ENCODE measurements at places on chromosomes 7 and 10.

DNA sequence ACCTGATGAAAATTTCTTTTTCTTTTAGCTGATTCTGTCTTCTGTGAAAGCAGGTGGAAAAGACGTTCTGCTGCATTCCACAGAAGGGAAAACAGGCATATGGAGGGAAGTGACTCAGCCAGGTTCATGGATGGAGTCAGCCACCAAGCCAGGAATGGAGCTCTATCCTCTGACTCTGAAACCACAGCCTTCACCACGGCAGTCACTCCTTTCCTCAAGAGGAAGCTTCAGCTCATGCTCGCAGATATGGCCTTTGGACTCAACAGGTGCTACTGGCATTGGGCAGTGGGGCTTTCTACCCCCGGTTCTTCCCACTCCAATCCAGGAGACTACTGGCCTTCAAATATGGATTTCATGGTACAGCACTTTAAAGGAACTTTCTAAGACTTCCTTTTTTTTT, 11.5 kb upstream of the PLAU start:
- DNase-seq, result peak; percentile 75

DNA sequence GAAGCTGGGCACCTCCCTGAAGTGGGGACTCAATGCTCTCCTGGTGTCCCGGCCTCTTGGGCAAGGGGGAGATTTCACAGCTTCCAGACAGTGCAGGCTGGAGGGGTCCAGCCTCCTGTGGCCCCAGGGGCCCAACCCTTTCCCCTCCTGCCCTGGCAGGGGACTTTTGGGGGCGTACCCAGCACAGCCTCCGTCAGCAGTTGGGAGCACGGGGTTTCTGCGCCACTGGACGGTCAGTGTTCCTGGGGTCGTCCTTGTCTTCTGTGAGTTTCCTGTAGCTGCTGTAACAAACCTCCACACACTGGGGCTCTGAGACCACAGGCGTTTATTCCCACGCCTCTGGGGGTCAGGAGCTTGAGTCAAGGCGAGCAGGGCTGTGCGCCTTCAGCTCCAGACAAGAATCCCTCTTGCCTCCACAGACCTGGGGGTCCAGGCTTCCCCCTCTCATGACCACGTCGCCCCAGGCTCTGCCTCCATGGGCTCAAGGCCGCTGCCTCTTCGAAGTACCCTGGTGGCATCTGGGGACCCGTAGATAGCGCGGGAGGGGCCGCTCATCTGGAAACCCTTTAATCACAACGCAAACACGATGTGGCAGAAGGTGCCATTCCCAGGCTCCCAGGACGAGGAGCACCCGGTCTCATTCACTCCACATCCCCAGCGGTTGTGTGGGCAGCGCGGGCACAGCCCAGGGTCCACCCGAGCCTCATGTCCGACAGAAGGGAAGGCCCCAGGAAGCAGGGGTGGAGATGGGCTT, 14.0 kb downstream of the PWWP2B start:
- DNase-seq, result no peak

DNA sequence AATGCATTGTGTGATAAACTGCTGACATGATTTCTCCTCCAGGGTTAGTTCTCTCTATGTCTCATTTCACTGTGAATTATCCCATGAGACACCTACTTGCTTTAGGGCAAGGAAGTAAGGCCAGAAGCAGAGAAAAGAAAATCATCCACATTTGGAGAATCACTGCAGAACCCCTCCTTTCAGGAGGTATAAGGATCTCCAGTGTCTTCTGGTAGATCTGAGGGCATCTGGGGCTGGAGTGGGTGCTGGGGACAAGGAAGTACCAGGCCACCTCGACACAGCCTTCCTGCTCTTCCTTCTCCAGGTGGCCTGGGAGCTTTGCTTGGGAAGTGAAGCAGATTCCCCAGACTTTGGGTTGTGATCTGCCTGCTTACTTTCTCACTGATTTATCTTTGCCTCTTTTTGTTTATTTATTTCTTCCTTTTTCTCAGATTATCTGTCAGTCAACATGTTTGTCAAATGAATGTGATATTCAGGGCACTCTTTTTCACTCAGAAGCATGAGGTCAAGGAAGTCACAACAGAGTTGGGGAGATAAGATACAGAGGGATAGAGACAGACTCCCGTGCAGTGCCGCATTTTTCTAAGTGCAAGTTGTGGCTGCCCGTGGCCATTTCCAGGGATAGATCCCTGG, 12.4 kb upstream of the CAMK2G start:
- no peak for DNase-seq

DNA sequence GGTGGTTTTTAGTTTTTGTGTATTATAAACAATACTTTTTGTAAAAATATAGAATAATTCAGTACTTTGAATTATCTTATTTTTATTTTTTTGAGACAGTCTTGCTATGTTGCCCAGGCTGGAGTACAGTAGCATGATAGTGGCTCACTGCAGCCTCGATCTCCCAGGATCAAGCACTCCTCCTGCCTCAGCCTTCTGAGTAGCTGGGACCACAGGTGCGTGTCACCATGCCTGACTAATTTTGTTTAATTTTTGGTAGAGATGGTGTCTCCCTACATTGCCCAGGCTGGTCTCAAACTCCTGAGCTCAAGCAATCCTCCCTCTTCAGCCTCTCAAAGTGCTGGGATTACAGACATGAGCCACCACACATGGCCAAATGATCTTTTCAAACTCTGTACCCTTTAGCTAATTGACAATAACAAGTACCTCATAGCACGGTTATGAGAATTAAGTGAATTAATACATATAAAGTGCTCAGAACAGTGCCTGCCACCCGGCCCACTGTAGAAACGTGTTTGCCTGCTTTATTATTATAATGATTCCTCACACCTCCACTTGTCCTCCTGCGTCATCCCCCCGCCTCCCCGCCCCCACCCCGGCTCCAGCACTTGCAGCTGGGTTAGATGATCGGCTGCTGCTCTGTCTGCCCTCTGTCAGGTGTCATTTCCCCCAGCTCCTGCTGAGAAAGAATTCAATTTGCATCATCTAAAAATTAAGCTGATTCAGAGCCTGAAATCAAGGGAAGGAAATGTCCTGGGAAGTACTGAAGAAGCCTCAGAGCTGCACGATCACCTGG, 53.6 kb upstream of the NRF1 start:
- no peak for DNase-seq

- DNase-seq, result no peak
Observed at GRCh38 chr7:77254429-77254828, 54.8 kb upstream of the FGL2 start.

GRCh38 chr7:141072548-141073172, 1.2 kb upstream of the TMEM178B start:
- DNase-seq, result no peak

GRCh38 chr7:155815332-155816191, 3.3 kb upstream of the SHH start:
- DNase-seq, result no peak

GRCh38 chr7:68805159-68805558, 793.1 kb upstream of the AUTS2 start:
- no peak for DNase-seq

DNA sequence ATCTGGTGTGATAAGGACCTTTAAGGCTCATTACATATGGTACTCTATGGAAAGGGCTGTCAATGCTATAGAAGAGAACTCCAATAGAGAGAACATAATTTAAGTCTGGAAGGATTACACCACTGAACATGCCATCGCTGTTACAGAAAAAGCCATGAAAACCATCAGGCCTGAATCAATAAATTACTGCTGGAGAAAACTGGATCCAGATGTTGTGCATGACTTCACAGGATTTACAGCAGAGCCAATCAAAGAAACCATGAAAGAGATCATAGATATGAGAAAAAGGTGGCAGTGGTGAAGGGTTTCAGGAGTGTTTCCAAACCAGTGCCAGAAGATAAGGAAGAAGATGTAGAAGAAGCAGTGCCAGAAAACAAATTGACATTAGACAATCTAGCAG, 18.9 kb upstream of the GPR22 start:
- no peak for DNase-seq

- peak; percentile 22 for DNase-seq
Observed at GRCh38 chr7:24715661-24716479, 41.4 kb downstream of the GSDME start.

GRCh38 chr7:64999165-65000004, 7.1 kb downstream of the ERV3-1 start:
- DNase-seq, result no peak

- no peak for DNase-seq
Observed at GRCh38 chr10:117830787-117831212, 215.9 kb downstream of the RAB11FIP2 start.

DNA sequence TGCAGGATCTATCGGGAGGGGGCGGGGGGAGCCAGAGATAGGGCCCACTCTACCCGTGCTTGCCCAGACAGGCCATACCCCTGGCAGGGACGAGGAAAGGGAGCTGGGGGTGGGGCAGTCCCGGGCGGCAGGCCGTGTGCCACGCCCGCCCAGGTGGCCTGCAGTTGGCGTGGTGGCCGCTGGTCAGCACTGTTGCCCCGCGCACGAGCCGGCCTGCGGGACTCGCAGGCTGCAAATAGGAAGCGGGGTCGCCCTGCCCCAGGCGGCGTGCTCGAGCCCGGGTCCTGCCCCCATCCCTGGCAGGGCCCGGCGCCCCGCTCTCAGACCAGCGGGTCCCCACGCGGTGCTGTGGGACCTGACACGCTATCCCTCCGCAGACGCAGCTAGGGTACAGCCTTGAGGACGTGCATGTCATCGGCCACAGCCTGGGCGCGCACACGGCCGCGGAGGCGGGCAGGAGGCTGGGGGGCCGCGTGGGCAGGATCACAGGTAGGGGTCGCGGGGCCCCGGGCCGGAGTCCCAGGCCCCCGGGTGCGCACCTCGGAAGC, 6.7 kb downstream of the PNLIPRP2 start:
- DNase-seq, result peak; percentile 29

- DNase-seq, result no peak
Observed at GRCh38 chr7:151838861-151839381, 38.0 kb downstream of the PRKAG2 start.

GRCh38 chr10:76375761-76376160, 944.3 kb downstream of the LRMDA start:
- DNase-seq, result no peak

GRCh38 chr7:123724817-123725253, 24.0 kb downstream of the WASL start:
- DNase-seq, result no peak

DNA sequence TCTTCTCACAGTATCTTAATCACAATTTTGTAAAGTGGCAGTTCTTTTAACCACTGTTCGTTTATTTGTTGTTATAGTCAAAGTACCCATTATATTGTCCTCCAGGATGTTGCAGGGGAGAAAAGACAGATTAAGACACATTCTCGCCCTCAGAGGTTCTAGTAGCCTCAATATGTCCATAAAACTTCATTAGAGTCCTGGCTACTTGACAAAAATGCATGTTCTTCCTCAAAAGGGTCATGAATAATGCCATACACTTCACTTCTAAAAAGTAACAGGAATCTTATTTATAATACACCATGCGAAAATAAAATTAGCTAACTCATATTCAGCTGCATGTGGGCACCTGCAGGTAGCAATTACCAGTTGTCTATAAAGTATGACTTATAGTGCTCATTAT, 109.3 kb upstream of the ANK3 start:
- DNase-seq, result no peak

GRCh38 chr10:73117976-73118743, 7.9 kb downstream of the NUDT13 start:
- DNase-seq, result peak; percentile 59

DNA sequence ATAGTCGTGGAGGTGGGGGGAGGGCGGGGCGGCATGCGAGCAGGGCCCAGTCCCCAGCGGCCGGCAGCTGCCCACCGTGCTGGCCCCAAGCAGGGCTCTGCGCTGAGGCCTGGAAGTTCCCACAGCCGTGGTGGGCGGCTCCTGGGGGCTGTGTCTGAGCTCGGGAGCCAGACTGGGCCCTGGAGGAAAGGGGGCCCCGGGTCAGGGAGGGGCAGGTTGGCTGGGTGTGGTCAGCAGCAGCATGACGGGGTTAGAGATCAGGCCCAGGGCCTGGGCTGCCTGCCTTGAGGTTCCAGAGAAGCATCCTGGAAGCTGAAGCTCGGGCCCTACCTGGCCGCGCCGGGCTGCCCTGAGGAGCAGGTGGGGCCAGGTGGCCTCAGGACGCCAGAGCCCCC, 22.1 kb downstream of the GET4 start:
- no peak for DNase-seq

- DNase-seq, result no peak
Observed at GRCh38 chr7:158546626-158547025, 41.0 kb downstream of the PTPRN2 start.

DNA sequence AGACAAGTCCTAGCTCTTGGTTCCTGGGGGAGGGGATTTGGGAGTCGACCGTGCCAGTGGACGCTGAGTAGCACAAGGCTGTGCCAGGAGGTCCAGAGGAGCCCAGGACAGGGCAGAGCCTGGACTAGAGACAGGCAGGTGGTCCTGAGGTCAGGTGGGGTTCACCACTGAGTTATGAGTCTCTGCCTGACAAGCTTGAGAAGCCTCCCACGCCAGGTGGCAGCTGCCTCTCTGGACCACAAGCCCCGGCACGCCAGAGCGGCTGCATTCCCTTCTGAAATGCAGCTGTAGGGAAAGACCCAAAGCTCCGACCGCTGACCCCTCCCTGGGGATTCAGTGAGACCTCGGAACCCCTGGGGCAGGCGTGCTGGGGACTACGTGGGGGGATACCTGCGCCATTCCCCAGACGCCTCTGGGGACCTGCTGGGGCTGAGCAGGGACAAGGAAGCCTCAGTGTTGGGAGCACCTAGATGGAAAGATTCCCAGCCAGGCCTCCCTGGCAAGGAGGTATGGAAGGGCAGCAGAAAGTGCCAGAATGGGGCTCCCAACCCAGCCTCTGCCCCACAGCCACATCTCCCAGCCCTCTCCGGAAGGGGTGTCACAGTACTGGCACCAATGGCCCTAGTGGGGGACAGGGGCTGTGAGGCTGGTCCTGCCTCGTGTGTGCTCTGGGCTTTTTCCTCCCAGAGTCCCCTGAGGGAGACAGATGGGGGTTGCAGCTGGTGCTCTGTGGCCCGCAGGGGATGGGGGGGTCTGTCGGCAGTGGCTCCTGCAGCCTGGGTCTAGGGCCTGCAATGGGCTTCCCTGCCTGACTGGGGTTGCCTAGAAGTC, 29.0 kb downstream of the PDGFA start:
- no peak for DNase-seq

DNA sequence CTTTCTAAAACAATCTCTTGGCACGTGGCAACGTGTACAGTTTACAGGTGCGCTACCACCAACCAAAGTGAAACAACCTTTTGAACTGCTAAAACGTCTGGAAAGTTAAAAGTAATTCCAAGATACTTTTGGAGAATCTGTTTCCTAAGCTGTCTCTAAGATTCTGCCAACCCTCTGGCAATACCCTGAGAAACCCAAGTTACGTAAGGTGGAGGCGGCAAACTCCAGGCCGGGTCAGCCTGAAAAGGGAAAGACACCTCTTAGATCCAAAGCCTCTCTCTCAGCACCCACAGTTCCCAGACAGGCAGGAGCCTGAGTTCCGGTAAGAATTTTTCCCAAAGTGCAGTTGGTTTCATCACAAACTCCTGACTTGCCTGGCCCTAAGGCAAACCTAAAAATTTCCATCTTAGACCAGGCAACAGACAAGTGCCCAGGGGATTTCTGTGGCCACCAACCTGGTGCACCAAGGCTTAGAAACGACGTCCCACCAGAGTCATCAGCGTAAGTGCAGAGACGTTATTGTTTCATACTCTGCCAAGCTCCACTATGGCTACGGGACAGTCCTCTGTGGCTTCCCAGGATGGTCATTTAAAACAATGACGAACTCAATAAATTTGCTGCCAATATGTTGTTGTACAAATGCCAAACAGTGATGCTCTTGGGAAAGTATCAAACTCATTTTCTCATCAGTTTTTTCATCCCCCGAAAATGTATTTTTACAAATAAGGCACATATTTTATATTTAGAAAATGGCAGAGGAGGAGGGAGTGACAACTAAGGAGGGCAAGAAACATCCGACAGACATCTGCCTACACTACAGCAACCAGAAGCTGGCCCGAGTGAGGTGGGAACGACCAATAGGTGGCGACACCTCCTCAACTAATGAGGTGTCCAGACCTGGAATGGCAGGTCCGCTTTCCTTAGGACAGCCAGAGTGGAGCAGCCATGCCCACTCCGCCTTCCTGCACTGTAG, 205.8 kb upstream of the FRMD4A start:
- DNase-seq, result peak; percentile 54
